ENCODE measurements at places on chromosomes 4 and X.

GRCh38 chr4:18020671-18021469, 685 bp downstream of the LCORL start:
- peak; percentile 77 for DNase-seq

DNA sequence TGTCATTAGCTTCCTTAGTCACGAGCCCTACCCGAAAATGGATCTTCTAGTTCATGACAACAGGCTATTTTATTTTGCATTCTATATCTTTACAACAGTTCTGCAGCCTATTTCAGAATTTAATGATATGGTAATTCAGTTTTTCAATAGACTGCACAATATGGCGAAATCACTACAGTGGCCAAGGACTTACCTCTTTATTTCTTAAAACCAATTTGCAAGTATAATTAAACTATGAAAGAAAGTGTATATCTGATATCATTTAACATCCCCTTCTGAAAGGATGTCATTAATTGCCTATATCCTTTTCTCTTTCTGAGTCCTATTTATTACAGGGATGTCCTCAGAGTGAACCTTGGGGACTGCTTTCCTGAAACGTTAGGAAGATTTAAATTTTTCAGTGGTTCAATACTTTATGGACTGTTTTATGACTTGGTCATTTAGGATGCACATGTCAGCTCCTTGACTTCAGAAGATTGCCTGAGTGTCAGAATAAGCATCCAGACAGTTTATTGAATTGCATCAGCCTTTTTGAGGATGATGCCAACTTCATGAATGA, 190.8 kb upstream of the GEMIN8 start:
- no peak for DNase-seq

DNA sequence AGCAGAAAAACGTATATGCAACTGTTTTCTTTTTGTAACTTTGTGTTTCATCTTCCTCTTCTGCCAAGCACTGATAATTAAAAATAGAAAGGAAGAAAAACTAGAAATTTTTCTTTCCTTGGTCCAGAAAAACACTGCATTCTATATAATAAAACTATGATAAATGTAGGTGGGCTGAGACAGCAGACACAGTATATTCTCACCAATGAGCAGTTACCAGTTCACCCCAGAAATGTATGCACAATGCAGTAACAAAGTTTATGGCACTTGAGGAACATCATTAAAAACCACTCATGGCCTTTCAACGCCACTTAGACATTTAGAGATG, 79.4 kb downstream of the FAT1 start:
- DNase-seq, result no peak

DNA sequence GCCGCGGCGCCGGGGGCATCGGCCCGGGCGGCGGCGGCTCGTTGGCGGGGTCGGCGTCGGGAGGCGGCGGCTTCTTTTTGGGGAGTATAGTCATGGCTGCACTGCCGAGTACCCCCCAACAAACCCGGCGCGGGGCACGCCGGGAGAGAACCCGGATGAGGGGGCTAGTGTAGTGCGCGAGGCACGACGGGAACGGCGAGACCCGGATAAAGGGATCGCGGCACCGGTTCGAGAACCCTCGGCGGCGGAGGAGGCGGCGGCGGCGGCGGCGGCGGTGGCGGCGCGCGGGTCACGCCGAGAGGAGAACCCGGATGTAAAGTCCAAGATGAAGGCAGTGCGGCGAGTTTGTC, at the start of gene OTUD5:
TSS of gene OTUD5 (minus strand) at position 131 of the 350 bp plus-strand sequence. CDS start at position 94, 37 bp downstream.
- peak; percentile 52 for DNase-seq

GRCh38 chr4:101066626-101067170, 280.6 kb downstream of the PPP3CA start:
- no peak for DNase-seq

- no peak for DNase-seq
These were observed 886.2 kb downstream of the ARAP2 start for GRCh38 chr4:35358001-35358584.

- DNase-seq, result no peak
These were observed 18.4 kb downstream of the EFNB1 start for GRCh38 chrX:68847172-68847571.

DNA sequence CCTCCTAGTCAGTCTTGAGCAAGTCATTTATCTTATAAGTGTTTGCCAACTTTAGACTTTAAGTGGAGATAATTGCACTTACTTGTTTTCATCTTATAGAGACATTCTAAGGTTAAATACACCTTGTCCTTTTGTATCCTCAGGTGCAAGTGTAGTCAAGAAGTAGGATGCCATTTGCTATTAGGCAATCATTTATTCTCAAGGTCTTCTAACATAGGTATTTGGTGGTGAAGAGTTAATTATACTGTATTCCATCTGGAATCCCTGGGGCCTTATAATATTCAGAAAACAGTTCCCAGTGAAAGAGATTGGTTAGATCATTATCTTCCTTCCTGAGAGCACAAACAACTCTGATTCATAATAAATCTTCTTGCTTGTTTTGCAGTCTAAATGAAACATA, 23.7 kb downstream of the SULT1E1 start:
- DNase-seq, result no peak

DNA sequence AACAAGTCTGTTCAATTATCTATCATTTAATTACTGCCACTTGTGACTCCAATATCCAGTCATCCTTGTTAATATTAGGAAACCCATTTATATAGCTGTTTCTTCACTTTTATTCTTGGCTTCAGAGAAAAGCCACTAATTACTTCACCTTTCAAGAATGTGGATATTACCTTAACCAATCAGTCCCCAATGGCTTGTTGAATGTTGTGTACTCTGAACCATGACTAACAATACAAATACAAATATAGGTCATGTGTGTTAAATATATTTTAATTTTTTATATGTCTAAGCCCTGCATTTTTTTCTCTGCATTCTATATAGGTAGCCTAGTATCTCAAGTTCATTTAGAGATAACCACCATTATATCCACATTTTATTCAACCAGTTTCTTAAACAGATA, 1513.4 kb upstream of the AGA start:
- DNase-seq, result no peak

GRCh38 chr4:59945277-59945676, 1254.8 kb upstream of the ADGRL3 start:
- peak; percentile 4 for DNase-seq

DNA sequence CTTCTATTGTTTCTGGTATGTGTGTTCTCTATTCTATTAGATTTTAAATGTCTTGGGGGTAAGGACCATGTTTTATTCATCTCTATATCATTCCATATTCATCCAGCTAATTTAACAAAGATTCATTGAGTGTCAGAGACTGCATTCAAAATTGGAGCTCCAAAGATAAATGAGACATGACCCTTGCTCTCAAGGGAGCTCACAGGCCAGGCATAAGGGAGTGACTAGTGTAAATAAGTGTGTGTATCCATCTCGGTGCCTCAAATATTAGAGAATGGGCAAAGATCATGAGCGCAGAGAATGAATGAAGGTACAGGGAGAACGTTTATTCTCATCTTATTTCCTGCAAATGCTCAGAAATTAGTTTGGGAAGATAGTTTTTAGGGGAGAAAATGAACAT, 150.1 kb upstream of the CASK start:
- no peak for DNase-seq

GRCh38 chr4:152824561-152824960, 44.8 kb downstream of the ARFIP1 start:
- DNase-seq, result no peak

- DNase-seq, result peak; percentile 37
These were observed 736.9 kb upstream of the MAGEB2 start for GRCh38 chrX:29478336-29479069.

GRCh38 chr4:53366301-53366716, 448 bp upstream of the SCFD2 start:
- no peak for DNase-seq

GRCh38 chr4:76984788-76985211, 35.2 kb downstream of the SEPTIN11 start:
- peak; percentile 100 for DNase-seq

DNA sequence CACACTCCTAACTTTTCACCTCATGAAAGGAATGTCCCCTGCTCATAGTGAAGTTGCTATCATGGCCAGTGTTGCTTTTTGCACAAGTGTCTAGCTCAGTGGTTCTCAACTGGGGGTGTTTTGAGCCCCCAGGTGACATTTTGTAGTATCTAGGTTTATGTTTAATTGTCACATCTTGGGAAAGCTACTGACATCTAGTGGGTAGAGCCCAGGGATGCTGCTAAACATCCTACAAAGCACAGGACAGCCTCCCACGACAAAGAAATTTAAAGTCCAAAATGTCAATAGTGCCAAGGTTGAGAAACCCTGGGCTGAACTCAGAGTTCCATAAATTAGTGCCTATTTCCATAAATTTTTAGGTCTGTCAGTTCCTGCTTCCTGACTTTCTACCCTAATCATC, 70.7 kb upstream of the HCCS start:
- DNase-seq, result peak; percentile 9

- DNase-seq, result no peak
These were observed 101.0 kb downstream of the GATB start for GRCh38 chr4:151659601-151660364.

DNA sequence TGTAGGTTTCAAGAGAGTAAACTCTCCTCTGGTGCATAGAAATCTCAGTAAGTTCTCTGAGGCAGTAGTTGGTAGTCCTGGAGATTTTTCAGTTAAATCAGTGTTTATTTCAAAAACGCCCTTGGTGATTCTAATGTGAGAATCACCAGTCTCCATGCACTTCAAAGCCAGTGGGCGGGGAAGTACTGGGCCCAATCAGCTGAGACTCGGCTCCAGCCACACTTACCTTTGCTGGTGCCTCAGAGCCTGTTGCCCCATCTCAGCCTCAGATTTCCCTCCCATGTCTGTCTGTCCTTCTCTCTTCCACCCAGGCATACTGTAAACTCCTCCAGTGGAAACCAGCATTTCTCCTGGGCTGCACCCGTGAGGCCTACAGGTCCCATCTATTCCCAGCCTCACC, 7.4 kb upstream of the MGST2 start:
- no peak for DNase-seq

DNA sequence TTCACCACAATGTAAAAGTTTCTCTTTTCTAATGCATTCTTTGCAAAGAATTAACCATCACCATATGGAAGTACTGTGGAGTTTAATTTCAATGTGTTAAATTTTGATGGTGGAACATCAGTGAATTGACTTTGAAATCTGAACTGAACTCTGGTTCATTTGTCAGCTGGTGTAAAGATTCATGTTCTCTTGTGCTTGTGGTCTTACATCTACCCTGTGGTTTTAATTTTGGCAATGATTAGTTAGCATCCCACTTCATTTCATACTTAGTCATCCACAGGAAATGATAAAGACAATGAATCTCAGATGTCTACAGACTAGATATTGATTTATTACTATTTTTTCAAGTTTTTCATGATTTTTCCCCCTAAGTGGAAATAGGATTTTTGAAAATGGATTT, 77.8 kb downstream of the GRID2 start:
- DNase-seq, result peak; percentile 10

GRCh38 chr4:144757969-144758368, 112.0 kb downstream of the HHIP start:
- peak; percentile 6 for DNase-seq

- no peak for DNase-seq
These were observed 287.9 kb upstream of the NOCT start for GRCh38 chr4:138727731-138728130.

DNA sequence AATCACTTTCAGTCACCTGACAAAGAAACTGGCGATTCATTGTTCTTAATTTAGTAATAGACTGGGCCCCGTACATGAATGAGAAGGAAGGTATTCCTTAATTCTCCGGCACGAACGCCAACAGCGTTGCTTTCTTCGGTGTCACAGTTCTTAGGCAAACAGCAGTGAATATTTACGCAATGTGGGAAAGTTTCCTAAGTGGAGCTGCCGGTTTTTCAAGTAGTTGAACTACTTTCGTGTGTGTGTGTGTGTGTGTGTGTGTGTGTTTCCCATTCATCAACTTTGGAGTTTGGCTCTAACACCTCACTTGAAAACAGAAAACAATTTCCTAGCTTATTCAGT, 651 bp downstream of the NXT2 start:
- peak; percentile 84 for DNase-seq

DNA sequence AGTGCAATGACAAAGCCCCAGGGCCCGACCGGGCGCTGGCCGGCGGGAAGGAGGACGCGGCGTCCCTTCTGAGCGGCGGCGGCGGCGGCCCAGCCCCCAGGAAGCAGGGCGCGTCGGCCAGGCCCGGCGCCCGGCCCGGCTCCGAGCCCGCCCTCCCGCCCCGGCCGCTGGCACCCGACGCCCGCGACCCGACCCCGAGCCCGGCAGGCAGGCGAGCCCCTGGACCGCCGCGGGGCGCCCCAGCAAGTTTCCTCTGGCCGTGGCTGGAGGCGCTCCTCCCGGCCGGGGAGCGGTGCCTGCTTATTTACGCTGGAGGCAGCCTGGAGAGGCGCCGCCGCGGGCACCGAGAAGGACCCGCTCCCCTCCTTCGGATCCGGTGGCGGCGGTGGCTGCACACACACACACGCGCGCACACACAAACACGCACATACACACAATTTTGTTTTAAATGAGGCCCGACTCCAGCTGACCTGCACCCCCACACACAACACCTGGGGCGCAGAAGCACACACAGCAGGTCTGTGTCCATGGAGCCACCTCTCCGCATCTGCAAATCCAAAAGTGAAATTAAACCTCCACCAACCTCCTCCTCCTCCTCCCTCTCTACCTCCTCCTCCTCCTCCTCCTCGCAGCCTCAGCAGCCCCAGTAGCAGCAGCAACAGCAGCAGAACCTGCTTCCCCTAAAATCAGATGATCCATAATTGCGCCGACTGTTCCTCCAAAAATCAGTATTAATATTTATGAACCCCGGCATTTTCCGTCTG, 669 bp downstream of the IRF2 start:
- DNase-seq, result peak; percentile 45

DNA sequence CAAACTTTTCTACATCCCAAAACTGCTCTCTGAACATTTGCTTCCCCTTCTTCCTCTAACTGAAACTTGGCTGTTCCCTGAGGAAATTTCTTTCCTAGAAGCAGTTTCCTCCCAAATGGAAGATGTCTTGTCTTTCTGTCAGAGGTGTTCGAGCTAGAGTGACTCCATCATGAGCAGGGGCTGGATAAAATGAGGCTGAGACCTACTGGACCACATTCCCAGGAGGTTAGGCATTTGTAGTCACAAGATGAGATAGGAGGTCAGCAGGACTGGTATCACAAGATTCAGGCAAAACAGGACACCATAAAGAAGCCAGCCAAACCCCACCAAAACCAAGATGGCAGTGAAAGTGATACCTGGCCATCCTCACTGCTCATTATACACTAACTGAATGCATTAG, 35.8 kb upstream of the PGRMC2 start:
- no peak for DNase-seq

- no peak for DNase-seq
These were observed 45.6 kb downstream of the GPC3 start for GRCh38 chrX:133939655-133940302.

DNA sequence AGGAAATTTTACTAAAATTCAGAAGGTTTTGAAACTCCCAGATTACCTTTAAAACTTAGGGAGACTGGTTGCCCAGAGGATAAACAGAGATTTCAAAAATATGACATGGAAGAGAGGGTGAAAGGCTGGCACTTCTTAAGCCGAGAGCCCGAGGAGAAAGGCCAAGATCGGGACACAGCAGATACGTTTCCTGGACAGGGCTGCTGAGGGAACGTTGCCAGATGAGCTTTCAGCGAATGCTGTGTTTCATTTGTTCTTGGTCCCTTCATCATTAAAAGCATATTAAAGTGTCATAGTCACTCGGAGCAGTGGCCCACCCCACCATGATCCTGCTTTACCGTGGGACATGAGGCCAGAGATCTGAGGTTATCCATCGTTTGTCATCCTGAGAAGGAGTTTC, 37.9 kb upstream of the STOX2 start:
- DNase-seq, result no peak
